ENCODE measurements at places on chromosomes 6 and 20. TPM values are rescaled to one million over a fixed set of nuclear protein-coding genes. Genes with fewer than 3 reads are reported as not detected.

The MYL9 gene
- total RNA-seq: 44.1 TPM

The WFDC10B gene
- total RNA-seq: not detected

DNA sequence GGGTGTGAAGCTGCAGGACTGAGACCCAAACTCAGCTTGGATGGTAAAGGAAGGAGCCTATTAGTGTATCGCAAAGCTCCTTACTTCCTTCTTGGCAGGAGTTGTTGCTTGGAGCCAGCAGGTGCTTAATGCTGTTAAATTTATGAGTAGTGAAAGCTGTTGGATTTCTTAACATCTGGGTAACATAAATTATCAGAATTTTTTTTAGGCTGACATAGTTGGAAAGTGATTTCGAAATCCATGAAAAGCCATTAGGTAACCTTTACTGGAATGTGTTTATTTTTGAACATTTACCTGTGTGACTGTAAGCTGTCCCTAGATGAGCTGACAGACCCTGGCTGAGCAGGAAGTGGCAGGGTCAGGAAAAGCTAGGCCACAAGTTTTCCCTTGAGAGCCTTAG is 470.4 kb upstream of the SLC35B3 start:
- DNase-seq: no peak

The NTSR1 gene
- not detected for total RNA-seq

GRCh38 chr6:15985379-15985959 is 143.4 kb upstream of the MYLIP start:
- DNase-seq: no peak

DNA sequence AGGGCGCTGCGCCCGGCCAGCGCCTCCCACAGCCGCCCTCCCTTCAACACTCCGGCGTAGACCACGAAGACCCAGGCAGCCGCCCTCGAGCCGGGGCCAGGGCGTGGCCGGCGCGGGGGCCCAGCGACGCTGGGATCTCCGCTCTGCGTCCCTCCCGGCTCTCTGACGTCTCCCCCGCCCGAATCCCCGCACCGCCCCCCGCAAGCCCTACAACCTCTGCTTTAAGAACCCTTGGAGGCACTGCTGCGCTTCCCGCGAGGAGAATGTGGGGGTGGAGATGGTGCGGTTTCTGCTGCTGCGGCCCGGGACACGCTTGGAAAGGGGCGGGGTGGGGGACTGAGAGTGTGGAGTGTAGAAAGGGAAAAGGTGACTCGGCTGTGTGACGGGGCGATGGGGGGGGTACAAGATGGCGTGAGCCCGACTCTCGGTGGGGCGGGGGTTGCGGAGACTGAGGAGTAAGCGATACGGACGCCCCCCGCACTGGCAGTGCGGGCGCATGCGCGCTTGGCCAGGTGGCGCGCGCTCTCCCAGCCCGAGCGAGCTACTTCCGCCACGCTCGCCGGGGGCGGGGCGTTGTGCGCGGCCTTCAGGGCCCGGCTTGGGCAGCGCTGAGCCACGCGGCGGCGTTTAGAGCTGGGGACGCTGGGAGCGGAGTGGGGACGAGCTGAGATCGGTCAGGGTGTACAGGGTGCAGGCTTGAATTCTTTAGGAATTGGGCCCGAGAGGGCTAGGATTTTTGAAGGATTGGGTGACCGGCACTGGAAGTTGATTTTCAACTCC is at the start of gene SUPT3H:
Gene SUPT3H (minus strand): TSS at position 381 of the 780 bp plus-strand sequence.
- peak; percentile 85 for DNase-seq

The GSTA1 gene
- total RNA-seq: 1.4 TPM

DNA sequence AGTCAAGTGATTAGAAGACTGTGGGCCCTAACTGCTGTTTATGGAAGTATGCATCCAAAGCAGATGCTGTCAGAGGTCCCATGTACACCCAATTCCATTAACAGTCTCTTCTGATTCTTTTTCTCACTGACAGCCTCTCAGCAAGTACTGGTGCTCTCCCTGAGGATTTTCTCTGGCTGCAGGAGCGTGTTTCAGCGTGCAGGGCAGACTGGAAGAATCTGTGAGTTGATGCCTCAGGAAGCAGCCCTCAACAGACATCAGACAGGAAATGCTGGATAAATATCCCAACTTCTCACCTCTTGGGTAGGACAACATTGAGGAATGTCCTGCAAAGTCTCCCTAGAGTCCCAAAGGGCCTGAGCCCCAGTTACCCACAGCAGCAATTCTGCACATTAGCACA is 40.8 kb downstream of the ANKEF1 start:
- no peak for DNase-seq

The ADGRB3 gene
- 0.39 TPM for total RNA-seq

DNA sequence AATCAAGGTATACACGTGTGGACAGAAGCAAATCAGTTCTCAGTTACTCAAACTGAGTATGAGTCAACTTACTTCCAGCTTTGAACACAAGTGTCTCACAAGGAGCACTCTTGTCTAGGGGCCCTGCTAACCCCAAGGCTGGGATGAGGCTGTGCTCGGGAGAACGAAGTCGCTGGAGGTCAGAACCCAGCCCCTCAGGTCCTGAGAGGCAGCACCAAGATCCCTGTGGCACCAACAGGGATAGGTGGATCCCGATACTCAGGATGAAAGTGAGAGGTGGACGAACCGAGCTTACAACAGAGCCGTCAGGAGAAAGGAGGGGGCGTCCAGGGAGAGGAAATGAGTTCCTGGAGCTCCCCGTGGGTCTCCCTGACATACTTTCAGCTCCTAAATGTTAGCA is 85.7 kb downstream of the GINS1 start:
- DNase-seq: no peak

GRCh38 chr20:59805786-59806577 is 127.5 kb downstream of the SYCP2 start:
- DNase-seq: peak; percentile 64

- DNase-seq: no peak
Observed at GRCh38 chr6:1538810-1539478, 70.8 kb upstream of the FOXC1 start.

DNA sequence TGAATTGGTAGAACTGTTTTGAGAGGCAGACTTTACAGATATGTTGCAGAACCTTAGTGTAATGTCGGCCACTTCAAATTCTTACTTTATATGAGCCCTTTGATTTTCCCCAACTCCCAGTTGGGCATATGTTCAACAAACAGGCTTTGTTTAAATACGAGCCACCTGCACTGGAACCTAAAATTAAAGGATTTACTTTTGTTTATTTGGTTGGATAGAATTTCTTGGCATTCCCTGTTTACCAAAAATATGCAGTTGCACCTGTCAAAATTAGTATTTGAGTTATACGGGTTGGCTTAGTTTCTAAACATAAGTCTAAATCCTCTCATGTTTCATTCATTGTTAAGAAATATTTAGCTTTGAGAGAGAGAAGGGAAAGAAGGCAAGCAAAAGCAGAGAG is 2.4 kb upstream of the GLYATL3 start:
- DNase-seq: no peak

DNA sequence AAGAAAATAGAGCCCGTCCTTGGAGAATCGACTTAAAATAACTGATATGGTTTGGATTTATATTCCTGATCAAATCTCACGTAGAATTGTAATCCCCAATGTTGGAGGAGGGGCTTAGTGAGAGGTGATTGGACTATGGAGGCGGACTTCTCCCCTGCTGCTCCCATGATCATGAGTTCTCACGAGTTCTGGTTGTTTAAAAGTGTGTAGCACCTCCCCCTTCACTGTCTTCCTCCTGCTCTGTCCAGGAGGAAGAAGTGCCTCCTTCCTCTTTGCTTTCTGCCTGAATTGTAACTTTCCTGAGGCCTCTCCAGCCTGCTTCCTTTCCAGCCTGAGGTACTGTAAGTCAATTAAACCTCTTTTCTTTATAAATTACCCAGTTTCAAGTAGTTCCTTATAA is 529.2 kb downstream of the HAO1 start:
- DNase-seq: no peak

- DNase-seq: no peak
Observed at GRCh38 chr6:131602781-131603312, 25.2 kb downstream of the MED23 start.

The CD93 gene
- total RNA-seq: 12.6 TPM

The CDH4 gene
- 4.2 TPM for total RNA-seq

The LAMA4 gene
- 18.6 TPM for total RNA-seq

DNA sequence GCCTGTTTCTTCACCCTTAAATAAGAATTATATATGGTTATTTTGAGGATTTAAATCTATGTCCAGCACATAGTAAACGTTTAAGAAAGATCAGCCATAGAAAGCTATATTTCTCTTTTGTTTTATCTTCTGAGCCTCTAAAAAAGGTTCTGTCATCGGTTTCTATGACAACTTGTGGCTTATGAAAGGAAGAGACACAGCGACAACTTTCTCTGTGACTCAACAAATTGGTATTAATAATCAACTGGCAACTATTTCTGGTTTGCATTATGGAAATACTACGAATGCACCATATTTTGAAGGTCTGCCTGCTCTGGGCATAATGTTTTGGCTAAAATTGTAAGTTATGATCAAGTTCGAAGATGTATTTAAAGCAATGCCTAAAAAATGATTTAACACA is 751.0 kb downstream of the CD109 start:
- DNase-seq: no peak

DNA sequence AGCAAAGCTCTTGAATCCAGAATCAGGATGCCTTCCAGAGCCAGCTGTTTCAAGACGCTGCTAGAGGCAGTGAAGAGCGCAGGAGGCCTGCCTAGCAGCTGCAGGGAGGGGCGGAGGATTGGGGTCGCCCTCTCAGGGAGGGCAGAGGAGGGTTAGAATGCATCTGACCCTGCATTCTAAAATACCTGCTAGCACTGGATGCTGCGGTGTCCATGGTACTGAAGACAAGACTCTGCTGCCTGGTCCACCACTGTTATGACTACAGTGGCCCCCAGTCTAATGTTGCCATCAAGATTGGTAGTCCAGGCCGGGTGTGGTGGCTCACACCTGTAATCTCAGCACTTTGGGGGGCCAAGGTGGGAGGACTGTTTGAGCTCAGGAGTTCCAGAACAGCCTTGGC is 193.7 kb upstream of the PROKR2 start:
- DNase-seq: peak; percentile 42

DNA sequence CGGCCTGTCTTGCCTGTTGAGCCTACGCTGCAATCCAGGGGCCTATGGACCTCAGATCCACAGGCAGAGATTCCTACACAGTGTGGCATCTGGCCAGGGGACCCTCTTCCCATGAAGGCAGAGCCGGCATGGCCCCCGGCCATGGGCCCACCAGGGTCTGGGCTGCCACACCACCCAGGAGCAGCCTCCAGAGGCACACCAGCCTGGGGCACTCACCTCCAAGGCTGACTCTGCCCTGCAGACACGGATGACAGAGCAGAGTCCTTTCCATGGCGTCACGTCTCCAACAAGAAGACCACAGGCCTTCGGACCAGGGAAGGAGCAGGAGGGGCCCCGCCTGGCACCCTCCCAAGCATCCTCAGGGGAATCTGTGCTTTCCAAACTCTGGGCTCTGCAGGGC is 3.5 kb upstream of the HRH3 start:
- no peak for DNase-seq

The RALGAPA2 gene
- total RNA-seq: 78.8 TPM
